ENCODE measurements at places on chromosomes 5 and 9. TPM values are rescaled to one million over a fixed set of nuclear protein-coding genes. Genes with fewer than 3 reads are reported as not detected.

DNA sequence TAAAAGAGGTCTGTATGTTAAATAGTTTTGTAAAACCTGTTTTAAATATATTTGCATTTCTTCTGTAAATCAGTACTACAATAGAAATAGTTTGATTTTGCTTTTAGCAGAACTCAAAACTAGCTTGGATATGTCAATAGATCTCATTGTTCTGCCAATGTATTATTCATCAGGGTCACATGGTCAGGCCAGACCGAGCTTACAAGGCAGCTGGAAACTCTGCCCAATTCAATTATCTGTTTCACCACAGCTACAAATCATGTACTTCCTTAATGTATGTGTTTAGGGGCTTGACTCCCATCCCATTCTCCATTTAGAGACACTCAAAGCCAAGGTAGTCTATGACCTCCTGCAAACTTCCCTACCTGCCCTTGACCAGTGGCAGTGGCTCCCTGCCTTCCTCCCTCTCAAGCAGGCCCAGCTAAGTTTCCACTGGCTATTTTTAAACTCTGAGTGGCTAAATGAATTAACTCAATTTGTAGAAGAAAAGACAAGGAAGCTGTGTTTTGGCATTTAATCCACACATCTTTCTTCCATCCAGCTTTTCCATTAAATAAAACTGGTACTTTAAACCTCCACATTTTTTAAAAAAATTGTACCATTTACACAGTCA, 46.4 kb upstream of the SELENOP start:
- H3K4me3 ChIP-seq = no peak overlapping the region
- no peak overlapping the region for H3K27ac ChIP-seq
- no peaks in the 10 kb centered on the region for H3K36me3 ChIP-seq
- no peaks in the 10 kb centered on the region for H3K4me1 ChIP-seq
- H3K27me3 ChIP-seq = peaks cover 20% of the 10 kb centered on the region

DNA sequence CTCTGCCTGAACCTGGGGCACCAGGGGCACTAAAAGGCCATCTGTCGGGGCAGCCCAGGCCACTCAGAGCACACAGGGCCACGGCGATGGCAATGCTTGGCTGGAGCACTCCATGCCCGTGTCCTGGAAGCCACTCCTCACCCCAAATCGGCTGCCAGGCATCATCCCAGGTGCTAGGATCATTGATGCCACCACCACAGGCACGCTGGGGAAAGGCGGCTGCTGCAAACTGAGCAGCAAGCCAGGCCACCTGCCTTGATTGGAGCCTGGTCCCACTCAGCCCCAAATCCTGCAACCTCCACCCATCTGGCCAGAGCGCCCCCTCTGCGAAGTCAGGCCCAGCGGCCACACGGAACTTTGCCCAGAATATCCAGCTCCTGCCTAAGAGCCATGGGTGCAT, 67.8 kb downstream of the DEPDC1B start:
- H3K27ac ChIP-seq = no peak overlapping the region
- H3K27me3 ChIP-seq = no peaks in the 10 kb centered on the region
- H3K36me3 ChIP-seq = no peaks in the 10 kb centered on the region
- H3K4me3 ChIP-seq = no peak overlapping the region
- no peak for DNase-seq

DNA sequence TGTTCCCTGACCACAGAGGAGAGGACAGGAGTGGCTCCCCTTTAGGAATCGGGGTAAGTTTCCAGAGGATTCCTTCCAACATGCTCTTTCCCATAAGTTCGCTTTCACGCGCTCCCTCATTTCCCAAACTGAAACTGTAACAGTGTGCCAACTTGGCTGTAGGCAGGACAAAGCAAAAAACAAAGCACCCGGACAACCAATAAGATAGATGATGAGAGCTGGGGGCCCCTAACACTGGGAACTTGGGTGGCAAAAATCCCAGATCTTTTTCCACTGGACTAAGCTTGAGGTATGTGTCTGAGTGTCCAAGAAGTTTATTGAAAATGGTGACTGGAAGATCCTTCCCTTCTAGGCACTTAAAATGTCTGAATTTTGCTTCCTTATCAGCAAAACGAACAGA, 258.7 kb upstream of the IL12B start:
- no peaks in the 10 kb centered on the region for H3K36me3 ChIP-seq
- H3K27me3 ChIP-seq = peaks cover 14% of the 10 kb centered on the region
- H3K4me1 ChIP-seq = no peaks in the 10 kb centered on the region
- no peak overlapping the region for H3K27ac ChIP-seq
- no peak for DNase-seq
- H3K4me3 ChIP-seq = no peak overlapping the region

GRCh38 chr5:94746731-94747124, 128.3 kb downstream of the SLF1 start:
- H3K27ac ChIP-seq = no peak overlapping the region
- no peak for DNase-seq
- no peaks in the 10 kb centered on the region for H3K27me3 ChIP-seq
- no peaks in the 10 kb centered on the region for H3K36me3 ChIP-seq

CDKN2A gene
- total RNA-seq = 5.0 TPM

GFI1B gene
- total RNA-seq = not detected

All from activated T-cell treated with anti-CD3 and anti-CD28 coated beads, Interleukin-2, amount 50 U/mL, for 72 hours (primary cell).